Stimulated activated CD8-positive, alpha-beta memory T cell treated with anti-CD3 and anti-CD28 coated beads, Interleukin-4, amount 100 ng/mL, for 1 hour (primary cell): ENCODE measurements at places on chromosomes 6 and 20.
A peak's percentile ranks its signal among the peaks of the same experiment; 100 is the strongest.

- DNase-seq: no peak
These were observed 1057.6 kb downstream of the KIF16B start for GRCh38 chr20:15515691-15516090.

DNA sequence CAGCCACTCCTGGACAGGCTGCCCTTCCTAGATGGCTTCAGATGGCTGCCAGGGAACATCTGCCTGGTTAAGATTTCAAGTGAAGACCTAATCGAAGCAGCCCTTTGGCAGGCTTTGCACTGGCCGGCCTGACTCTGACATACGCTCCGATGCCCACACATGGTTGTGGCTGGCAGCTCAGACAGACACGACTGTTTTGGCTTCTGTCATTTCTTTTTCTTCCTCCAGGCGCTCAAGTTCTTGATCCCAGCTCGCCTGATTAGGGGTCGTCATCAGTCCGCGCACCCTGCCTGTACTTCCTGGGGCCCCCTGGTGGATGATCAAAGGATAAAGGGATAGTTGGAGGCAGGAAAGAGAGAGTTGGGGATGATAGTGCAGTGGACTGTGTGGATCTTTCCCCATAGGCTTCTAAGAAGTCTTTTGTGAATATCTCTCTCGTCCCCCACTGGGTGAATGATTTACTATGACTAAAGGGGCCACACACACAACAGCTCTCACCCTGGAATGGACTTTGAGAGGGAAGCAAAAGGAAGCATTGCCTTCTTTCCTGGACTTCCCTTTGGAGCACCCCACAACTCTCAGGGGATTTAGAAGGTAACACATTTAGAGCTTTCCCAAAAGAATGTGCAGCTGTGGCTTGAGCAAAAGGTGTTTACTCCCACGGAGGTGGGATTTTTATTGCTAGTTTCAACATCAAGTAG, 21.4 kb upstream of the TRAM2 start:
- no peak for DNase-seq

- DNase-seq: no peak
These were observed 23.4 kb downstream of the PTGIS start for GRCh38 chr20:49544535-49544934.

DNA sequence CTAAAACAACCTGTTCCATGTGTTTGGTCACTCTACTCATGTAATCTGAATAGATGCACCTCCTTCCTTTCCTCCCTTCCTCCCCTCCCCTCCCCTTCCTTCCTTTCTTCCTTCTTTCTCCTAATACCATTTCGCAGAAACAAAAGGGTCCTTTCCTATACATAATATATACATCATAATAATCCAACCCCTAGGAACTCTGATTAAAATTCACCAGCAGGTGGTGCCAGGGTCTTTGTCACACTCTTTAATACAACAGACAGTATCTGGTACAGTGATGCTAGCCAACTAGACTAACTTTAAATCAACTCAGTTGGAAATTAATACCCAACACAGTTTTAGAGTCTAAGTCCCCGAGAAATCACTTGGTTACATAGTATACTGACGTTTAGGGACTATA, 181.2 kb upstream of the SHLD1 start:
- peak; percentile 10 for DNase-seq

- no peak for DNase-seq
These were observed 3.7 kb upstream of the IP6K3 start for GRCh38 chr6:33750244-33750991.

DNA sequence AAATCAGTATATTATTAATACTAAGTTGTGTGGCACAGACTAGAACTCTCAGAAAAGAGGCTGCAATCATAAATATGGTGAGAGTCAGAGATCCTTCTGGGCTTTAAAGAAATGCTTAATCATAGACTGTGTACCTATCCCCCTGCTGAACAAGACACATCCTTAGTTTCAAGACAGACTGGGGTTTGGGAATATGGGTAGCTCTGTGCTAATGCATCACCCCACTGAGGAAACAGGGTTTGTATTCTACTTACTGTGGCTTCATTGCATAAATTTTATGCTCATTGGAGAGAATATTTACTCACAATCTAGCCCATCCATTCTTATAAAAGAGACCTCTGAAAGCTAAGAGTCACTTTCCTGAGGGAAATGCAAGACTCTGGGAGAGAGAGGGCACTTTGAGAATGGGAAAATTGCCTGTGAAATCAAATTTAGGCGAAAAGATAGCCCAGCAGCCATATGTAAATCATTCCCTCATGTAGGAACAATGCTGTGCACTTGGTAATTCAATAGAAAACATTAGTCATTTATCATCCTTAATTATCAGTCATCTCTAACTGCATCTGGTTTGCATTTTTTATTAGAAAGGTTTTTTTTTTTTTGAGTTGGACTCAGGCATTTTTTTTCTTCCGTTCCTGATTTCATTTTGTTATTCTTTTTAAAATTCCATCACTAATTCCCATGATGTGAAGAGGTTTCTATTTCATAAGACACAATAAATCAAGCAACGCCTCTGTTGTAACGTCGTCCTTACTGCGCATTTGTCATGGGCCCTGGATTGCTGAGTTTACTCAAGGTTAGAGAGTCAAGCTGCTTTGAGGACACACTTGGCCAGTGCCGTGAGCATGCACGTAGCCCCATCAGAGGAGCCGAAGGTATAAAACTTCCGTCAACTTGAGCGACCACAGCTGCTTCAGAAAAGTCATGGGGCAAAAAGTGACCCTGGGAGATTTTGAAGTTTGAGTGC, 91.8 kb downstream of the TRMT11 start:
- DNase-seq: no peak

- DNase-seq: no peak
These were observed 196.2 kb downstream of the BTBD9 start for GRCh38 chr6:38443352-38444144.

GRCh38 chr6:73169111-73169510, 56.2 kb downstream of the KHDC1L start:
- no peak for DNase-seq

DNA sequence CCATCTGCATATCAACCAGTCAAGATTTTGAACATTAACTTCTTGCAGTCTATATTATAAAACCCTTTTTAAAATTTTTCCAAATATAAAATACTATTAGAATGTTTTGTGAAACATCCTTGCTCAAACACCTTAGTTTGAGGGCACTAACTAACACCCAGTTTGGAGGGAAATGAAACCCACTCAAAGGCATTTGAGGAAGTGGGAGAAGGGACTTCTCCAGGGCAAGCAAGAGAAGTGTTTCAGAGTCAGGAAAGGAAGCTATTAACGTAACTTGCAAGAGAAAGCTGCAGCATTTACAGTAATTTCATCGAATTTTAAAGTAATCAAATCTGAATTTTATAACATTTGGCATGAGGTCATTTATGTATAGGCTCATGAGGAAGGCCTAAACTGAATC, 21.3 kb downstream of the MTFR2 start:
- DNase-seq: no peak

DNA sequence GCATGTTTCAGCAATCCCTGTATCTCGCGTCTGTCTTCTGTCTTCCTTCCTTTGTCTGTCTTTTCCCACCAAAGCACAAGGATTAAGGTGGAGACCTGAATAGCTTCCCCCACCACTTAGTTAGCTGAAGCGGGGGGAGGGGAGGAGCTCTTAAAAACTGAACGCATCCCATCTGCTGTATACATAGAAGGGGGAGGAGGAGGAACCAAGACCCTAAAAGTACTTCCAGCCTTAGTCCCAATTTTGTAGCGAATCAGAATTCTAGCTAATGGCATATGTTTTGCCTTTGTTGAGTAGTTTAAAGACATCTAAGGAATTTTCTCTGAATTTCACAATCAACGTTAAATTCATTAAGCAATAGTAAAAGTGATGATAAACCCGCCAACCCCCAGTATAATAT, 47.9 kb downstream of the GNAS start:
- no peak for DNase-seq

GRCh38 chr6:3392930-3393835, 63.7 kb downstream of the SLC22A23 start:
- no peak for DNase-seq

GRCh38 chr20:49910340-49910706, 5.0 kb downstream of the SPATA2 start:
- no peak for DNase-seq

DNA sequence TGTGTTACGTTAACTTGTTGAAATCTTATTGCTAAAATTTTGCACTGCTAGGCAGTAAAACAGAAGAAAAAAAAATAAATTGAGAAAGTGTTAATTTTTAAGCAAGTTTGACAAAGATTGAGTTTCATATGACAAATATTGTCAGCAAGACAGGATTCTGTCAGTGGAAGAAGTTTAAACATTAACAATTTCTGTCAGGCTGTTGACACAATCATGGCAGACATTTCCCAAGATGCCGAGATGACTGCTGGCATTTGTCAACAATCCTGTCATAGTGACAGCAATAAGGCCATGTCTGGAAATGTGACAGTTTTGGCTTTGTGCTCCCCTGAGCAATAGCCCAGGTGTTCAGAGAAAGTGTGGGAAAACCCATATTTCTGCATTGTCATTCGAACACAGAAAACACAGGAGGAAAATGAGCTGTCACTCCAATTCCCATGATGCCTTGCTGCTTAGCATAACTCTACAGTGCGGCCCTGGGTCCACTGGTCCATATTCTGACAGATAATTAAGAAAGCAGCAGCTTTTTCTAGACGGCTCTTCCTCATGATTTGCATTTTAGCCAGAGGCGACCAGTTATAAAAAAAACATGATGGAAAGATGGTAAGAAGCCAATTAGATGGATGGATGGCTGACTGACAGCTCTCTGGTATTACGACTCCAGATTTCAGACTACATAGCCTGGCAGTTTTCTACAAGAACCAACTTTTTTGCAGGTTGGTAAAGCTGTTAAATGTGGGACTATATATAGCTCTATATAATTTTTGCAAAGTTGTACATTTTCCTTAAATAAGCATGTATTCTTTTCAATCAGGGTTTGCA, 43.6 kb upstream of the DEFB112 start:
- DNase-seq: no peak

- DNase-seq: no peak
These were observed 6.0 kb downstream of the C6orf141 start for GRCh38 chr6:49556429-49556837.

GRCh38 chr20:258269-258858, 840 bp downstream of the DEFB132 start:
- no peak for DNase-seq

GRCh38 chr6:146339716-146340115, 203.9 kb upstream of the RAB32 start:
- no peak for DNase-seq

- no peak for DNase-seq
These were observed 8.8 kb downstream of the TMEM151B start for GRCh38 chr6:44278774-44279697.

DNA sequence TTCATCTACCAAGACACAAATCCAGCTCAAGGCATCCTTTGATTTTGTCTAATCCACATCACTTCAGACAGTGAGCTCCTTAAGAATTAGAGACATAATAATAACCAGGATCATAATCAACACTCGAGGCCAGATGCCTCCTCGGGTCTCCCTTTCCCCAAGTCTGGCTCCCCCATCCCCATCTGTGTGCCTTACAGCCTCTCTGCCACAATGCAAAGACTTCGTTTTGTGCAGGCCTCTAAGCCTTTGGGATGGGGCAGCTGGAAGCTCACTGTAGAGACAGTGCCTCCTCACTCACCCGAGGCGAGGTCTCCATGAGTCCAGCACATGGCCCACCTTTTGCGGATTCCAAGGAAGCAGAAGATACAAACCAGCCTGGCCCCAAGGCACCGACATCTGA, 30.3 kb downstream of the LRFN2 start:
- DNase-seq: no peak

- DNase-seq: no peak
These were observed 50.8 kb downstream of the IL22RA2 start for GRCh38 chr6:137122612-137123011.

GRCh38 chr6:146287691-146288369, 255.8 kb upstream of the RAB32 start:
- no peak for DNase-seq

- no peak for DNase-seq
These were observed 194.4 kb downstream of the FOXA2 start for GRCh38 chr20:22389836-22390542.

- no peak for DNase-seq
These were observed 16.9 kb upstream of the ZSCAN16 start for GRCh38 chr6:28107506-28107905.

GRCh38 chr6:121260651-121261102, 73.6 kb downstream of the TBC1D32 start:
- DNase-seq: no peak

DNA sequence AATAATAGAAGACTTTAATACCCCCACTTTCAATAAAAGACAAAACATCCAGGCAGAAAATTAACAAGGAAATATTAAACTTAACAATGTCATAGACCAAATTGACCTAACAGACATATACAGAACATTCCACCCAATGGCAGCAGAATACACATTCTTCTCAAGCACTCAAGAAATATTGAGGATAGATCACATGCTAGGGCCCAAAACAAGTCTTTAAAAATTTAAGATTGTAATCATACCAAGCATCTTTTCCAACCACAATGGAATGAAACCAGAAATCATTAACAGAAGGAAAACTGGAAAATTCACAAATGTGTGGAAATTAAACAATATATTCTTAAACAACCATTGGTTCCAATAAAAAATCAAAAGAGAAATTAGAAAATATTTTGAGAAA, 161.0 kb downstream of the COL12A1 start:
- no peak for DNase-seq

DNA sequence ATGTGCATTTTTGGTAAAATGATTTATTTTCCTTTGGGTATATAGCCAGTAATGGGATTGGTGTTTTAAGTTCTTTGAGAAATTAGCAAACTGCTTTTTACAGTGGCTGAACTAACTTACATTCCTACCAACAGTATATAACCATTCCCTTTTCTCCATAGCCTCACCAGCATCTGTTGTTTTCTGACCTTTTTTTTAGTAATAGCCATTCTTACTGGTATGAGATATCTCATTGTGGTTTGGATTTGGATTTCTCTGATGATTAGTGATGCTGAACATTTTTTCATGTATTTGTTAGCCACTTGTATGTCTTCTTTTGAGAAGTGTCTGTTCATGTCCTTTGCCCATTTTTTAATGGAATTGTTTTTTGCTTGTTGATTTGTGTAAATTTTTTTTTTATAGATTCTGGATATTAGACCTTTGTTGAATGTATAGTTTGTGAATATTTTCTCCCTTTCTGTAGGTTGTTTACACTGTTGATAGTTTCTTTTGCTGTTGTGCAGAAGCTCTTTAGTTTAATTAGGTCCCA, 42.3 kb downstream of the STK4 start:
- no peak for DNase-seq

DNA sequence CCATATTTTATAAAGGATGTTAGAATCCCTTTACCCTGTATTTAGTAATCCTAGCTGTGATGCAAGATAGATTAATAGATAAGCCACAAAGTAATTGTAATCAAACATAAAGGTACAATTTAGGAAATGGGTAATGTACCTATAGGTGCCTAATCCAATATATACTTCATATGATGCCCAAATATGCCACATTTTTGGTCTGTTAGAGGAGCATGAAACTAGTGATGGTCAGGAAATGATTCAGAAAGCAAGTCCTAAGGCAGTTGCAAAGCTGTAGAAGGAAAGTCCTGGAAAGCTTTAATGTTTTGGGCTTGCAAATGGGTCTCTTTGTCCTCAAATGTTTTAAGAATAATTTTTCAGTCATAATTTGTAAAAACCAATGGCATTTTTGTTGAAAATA, 76.6 kb upstream of the PTPRK start:
- no peak for DNase-seq

- no peak for DNase-seq
These were observed 6.2 kb upstream of the BANF2 start for GRCh38 chr20:17693444-17694001.
